Transverse colon (tissue), 4 donors: ENCODE measurements at places on chromosomes 1 and 21.

DNA sequence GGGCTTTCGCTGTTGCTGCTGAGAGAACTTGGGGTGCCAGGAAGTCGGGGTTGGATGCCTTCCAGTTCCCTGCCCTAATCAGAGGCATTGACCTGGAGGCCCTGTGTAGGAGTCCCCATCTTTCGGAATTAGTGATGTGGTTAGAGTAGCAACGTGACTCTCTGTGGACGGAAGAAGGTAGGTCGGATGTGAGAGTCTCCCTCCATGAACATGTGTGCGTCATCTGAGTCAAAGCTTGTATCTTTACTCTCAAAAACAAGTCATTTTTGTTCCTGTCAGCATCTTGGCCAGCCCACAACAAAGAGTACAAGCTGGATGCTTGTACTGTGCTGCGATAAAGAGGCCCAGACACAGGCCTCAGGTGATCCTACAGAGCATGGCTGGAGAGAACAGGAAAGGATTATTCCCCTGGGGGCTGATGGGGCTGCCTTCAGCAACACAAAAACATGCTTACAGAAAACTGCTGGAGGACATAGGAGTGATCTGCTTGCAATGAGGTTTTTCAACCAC is 31.0 kb upstream of the IL10 start:
- peaks cover 2% of the 10 kb centered on the region for H3K4me1 ChIP-seq
- H3K36me3 ChIP-seq = no peaks in the 10 kb centered on the region

GRCh38 chr1:83800066-83800465 is 198.9 kb downstream of the TTLL7 start:
- no peak overlapping the region for H3K27ac ChIP-seq
- H3K4me1 ChIP-seq = no peaks in the 10 kb centered on the region
- H3K27me3 ChIP-seq = no peaks in the 10 kb centered on the region
- no peaks in the 10 kb centered on the region for H3K36me3 ChIP-seq
- no peak for DNase-seq

DNA sequence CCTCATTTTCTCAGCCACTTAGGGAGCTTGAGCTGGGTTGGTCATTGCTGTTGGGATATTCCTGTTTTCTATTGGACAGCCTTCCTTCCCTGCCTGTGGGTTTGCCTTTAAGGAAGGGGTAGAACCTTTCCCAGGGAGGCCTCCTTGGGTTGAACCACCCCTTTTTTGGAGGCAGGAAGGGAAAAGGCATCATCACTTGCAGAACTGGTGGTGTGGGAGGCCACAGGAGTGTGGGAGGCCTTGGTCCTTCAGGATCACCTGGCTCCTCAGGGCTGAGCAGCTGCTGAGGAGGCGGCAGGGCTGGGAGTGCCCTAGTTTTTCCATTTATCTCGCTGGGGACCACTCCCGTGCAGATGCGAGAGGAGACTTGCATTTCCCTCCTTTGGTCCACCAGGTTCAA is 667 bp upstream of the CYB561D1 start:
- DNase-seq = no peak
- peaks cover 6% of the 10 kb centered on the region for H3K4me1 ChIP-seq
- H3K36me3 ChIP-seq = no peaks in the 10 kb centered on the region
- peak overlapping the region; percentile 82 for H3K27ac ChIP-seq
- H3K4me3 ChIP-seq = no peak overlapping the region

- no peaks in the 10 kb centered on the region for H3K27me3 ChIP-seq
- H3K4me3 ChIP-seq = peak overlapping the region; percentile 89
- H3K36me3 ChIP-seq = no peaks in the 10 kb centered on the region
- H3K27ac ChIP-seq = peak overlapping the region; percentile 99
- peaks cover 37% of the 10 kb centered on the region for H3K4me1 ChIP-seq
These were observed 812 bp upstream of the ARF1 start for GRCh38 chr1:228081578-228082213.

GRCh38 chr1:58447886-58448285 is 98.6 kb downstream of the OMA1 start:
- H3K27ac ChIP-seq = no peak overlapping the region
- no peaks in the 10 kb centered on the region for H3K27me3 ChIP-seq
- H3K36me3 ChIP-seq = no peaks in the 10 kb centered on the region
- no peaks in the 10 kb centered on the region for H3K4me1 ChIP-seq

DNA sequence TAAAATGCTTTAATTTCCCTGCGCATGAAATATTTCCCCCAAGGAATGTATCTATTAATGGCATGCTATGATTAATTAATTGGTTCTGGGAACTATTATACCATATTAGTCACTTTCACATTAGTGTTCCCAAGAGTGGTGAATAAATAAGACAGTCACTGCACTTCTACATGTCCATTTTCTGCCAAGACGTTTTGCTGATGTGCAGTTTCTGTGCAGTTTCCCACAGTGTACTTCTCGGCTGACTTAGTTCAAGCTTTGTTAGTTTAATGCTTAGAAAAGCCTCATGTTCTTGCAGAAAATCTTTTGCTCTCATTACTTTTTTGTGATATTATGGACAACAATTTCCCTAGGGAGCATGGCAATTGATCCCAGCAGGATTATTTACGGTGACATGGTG is 1014.5 kb downstream of the BRINP3 start:
- no peak overlapping the region for H3K27ac ChIP-seq
- no peaks in the 10 kb centered on the region for H3K4me1 ChIP-seq
- H3K36me3 ChIP-seq = no peaks in the 10 kb centered on the region
- H3K27me3 ChIP-seq = no peaks in the 10 kb centered on the region
- H3K4me3 ChIP-seq = no peak overlapping the region

- H3K36me3 ChIP-seq = no peaks in the 10 kb centered on the region
- no peak overlapping the region for H3K27ac ChIP-seq
- H3K4me1 ChIP-seq = no peaks in the 10 kb centered on the region
- H3K27me3 ChIP-seq = peaks cover 6% of the 10 kb centered on the region
These were observed 397.4 kb downstream of the PTPRU start for GRCh38 chr1:29633771-29634170.

- H3K27me3 ChIP-seq = no peaks in the 10 kb centered on the region
- H3K4me1 ChIP-seq = peaks cover 25% of the 10 kb centered on the region
- H3K36me3 ChIP-seq = no peaks in the 10 kb centered on the region
- H3K4me3 ChIP-seq = no peak overlapping the region
These were observed 21.0 kb downstream of the GNG12 start for GRCh38 chr1:67812226-67812625.

DNA sequence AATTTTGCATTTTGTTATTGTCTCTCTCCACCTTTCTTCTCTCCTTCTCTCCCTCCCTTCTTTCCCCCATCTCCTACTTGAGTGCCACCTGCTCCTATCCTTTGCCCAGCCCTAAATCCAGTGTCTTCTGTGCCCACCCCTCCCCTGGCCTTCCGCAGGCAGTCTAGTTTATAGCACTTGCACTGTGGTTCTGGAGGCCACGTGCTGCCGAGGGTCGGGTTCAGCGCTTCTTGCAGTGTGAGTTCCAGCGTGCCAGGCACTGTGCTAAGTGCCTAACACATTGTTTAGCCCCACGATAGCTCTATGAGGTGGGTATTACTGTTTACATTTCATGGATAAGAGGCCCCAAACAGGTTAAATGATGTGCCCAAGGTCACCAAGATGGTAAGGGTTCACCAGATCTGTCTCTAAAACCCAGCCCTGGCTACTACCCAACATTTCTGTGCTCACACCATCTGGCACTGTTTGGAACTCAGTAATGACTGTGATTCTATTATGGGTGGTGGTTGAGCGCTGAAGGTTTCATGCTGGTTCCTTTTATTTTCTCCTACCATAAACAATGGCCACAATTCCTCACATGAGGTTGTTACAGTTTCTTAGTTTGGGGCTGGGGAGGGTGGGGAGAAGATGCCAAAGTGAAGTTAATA is 14.1 kb upstream of the ATP1A4 start:
- no peak overlapping the region for H3K4me3 ChIP-seq
- H3K4me1 ChIP-seq = no peaks in the 10 kb centered on the region
- no peak for DNase-seq
- no peaks in the 10 kb centered on the region for H3K27me3 ChIP-seq
- no peaks in the 10 kb centered on the region for H3K36me3 ChIP-seq

DNA sequence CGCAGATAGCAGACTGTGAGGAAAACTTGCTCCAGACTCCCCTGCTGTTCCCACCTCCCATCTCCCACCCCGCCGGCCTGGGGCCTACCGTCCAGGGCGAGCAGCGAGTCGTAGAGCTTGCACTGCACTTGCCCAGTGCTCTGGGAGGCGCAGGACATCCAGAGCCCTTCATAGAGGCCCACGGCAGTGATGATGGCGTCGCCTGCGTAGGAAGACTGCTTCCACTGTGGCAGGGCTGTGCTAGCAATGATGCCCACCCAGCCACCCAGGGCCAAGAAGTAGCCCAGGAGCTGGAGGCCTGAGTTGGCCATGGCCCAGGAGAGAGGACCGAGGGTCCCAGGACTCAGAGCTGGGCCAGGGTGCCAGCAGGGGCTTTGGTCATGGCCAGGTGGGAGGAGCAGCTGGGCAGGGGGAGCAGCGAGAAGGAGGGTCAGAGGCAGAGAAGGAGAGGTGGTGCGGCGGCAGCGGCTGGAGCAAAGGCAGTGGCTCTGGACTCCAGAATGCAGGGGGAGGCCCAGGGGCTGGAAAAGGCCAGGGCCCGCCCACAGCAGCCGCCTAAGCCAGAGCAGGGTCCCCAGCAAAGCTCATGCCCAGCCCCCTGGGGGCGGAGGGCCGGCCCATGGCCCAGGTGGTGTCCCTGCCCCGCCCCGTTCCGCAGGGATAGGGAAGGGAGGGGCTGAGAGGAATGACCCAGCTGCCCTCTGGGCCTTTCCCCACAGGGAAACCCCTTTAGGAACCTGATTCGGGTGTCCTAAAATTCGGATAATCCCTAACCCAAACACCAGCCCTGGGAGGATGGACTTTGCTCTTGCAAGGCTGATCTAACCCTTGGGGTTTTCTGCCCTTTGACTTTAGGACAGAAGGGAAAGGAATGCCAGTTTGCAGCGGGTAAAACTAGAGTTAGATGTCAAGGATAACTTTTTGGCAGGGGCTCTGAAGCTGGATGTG is at the start of gene CLDN19:
TSS of gene CLDN19 (minus strand) at position 484 of the 948 bp plus-strand sequence. CDS start at position 311, 173 bp downstream.
- H3K4me3 ChIP-seq = no peak within 1 kb of the TSS
- no peak within 1 kb of the TSS for H3K27ac ChIP-seq
- no peaks in the 10 kb centered on the region for H3K27me3 ChIP-seq
- no peaks in the 10 kb centered on the region for H3K4me1 ChIP-seq

- H3K4me3 ChIP-seq = peak overlapping the region; percentile 56
- peak; percentile 57 for DNase-seq
- H3K4me1 ChIP-seq = peaks cover 18% of the 10 kb centered on the region
- H3K27ac ChIP-seq = peak overlapping the region; percentile 42
- peaks cover 34% of the 10 kb centered on the region for H3K27me3 ChIP-seq
These were observed 5.9 kb upstream of the PLEKHG5 start for GRCh38 chr1:6497215-6497866.

- no peak overlapping the region for H3K4me3 ChIP-seq
- peaks cover 21% of the 10 kb centered on the region for H3K4me1 ChIP-seq
These were observed 92.3 kb upstream of the COL6A1 start for GRCh38 chr21:45889256-45889655.

GRCh38 chr1:8202182-8202905 is 115.6 kb upstream of the SLC45A1 start:
- no peaks in the 10 kb centered on the region for H3K27me3 ChIP-seq
- peaks cover 37% of the 10 kb centered on the region for H3K4me1 ChIP-seq
- no peaks in the 10 kb centered on the region for H3K36me3 ChIP-seq
- DNase-seq = peak; percentile 54

- no peak overlapping the region for H3K27ac ChIP-seq
- no peaks in the 10 kb centered on the region for H3K4me1 ChIP-seq
- H3K27me3 ChIP-seq = peaks cover 19% of the 10 kb centered on the region
These were observed 18.8 kb upstream of the ACTRT2 start for GRCh38 chr1:3002349-3003038.

DNA sequence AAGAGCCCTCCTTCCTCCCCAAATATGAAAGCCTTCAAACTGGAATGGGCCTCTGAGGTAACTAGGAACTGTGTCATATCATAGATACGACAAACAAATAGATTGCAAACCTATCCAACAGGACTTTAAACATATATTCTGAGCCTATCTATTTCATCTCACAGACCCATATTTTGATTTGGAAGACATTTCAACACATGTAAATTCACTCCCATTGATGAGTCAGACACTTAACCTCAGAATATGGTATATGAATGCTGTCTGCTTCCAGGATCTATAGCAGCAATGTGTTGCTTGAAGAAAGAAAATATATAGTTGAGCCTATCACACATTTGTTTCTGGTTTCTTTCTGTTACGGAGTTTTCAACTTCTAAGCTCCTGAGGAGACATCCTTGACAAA is 221.9 kb upstream of the SAMSN1 start:
- no peaks in the 10 kb centered on the region for H3K36me3 ChIP-seq
- no peaks in the 10 kb centered on the region for H3K27me3 ChIP-seq
- DNase-seq = no peak
- H3K4me3 ChIP-seq = no peak overlapping the region

DNA sequence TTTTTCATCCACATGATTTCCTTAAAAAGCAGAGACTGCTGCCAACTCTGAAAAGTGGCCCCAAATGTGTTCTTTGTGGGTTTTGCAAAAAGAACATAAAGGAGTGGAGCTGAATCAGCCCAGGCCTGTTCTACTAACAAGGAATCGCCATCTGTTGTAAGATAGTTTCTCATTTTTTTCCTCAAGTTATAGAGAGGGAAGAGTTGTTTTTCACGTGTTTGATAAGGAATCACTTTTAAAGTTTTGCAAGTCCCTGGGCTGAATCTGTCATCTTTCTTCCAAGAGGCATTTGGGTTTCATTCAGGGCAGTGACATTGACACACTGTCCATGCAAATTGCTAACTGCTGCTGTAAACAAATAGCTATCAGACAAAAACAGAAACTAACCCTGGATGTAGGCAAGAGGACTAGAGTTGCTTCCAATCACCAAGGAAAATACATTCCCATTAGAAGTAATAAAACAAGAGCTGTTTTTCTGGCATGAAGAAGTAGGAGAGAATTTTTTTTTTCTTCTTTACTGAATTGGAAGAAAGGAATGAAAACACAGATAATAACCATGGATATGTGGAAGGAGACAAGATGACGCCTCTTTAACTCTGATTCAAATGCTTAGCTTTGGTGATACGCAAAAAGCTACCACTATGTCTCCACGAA is 58.8 kb upstream of the TBX15 start:
- H3K4me3 ChIP-seq = no peak overlapping the region
- H3K27ac ChIP-seq = peak overlapping the region; percentile 15
- no peaks in the 10 kb centered on the region for H3K27me3 ChIP-seq
- DNase-seq = no peak
- no peaks in the 10 kb centered on the region for H3K4me1 ChIP-seq
- no peaks in the 10 kb centered on the region for H3K36me3 ChIP-seq

- DNase-seq = no peak
- H3K36me3 ChIP-seq = no peaks in the 10 kb centered on the region
- peaks cover 39% of the 10 kb centered on the region for H3K4me1 ChIP-seq
- peak overlapping the region; percentile 88 for H3K4me3 ChIP-seq
- H3K27ac ChIP-seq = peak overlapping the region; percentile 98
These were observed 724 bp downstream of the ST7L start for GRCh38 chr1:112618114-112618720.

DNA sequence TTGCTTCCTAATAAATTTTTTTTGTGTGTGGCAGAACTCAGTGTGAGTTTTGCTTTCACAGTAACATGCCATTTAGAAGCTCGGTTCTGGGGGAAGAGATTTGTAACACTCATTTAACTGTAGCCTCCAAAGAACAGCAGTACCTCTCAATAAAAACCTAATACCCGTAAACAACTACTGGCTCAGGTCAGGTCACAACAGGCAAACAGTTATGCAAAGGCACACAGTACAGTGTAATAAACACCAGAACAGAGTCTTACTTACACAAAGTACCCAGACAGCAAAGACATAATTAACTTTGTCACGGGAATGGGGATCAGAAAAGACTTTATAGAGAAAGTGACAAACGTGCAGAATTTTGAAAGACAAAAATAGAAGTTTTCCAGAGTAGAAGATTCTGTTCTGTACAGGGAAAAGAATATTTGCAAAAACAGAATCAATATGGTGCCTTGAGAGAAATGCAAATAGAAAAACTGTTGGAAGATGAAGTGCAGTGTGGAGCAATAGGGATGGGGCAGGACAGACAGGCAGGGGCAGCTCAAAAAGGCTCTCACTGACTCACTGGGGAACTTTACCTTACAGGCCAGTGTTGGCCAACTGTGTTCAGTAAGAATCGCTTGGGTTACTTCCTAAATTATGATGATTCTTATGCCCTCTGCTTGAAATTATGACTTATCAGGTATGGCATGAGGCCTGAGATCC is 38.8 kb downstream of the EGLN1 start:
- H3K4me3 ChIP-seq = no peak overlapping the region
- H3K27me3 ChIP-seq = no peaks in the 10 kb centered on the region
- no peak for DNase-seq
